ENCODE measurements at places on chromosomes 7 and 10.

- no peak for DNase-seq
Measured at GRCh38 chr7:124773339-124773738, 7.7 kb upstream of the GPR37 start.

DNA sequence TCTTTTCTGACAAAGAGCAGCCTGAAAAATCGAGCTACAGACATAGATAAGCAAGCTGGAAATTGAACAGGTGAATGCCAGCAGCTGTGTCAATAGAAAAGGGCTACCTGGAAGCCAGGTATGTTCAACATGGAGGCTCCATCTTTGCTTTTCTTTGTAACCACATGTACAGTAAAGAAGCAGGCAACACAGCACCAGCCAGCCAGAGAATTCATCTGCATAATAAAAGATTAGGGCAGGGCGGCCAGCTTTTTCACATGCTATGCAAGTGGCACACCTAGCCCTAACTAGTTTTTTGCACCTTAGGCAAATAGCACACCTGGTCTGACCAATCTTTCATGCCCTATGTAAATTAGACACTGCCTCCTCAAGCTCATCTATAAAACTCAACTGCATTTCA is 25.7 kb downstream of the COG5 start:
- no peak for DNase-seq

- DNase-seq = no peak
Measured at GRCh38 chr10:49564461-49565009, 25.6 kb upstream of the ERCC6 start.

- no peak for DNase-seq
Measured at GRCh38 chr7:73671322-73671661, 3.7 kb downstream of the VPS37D start.

GRCh38 chr10:70562036-70562755 is 40.3 kb downstream of the PRF1 start:
- DNase-seq = no peak

DNA sequence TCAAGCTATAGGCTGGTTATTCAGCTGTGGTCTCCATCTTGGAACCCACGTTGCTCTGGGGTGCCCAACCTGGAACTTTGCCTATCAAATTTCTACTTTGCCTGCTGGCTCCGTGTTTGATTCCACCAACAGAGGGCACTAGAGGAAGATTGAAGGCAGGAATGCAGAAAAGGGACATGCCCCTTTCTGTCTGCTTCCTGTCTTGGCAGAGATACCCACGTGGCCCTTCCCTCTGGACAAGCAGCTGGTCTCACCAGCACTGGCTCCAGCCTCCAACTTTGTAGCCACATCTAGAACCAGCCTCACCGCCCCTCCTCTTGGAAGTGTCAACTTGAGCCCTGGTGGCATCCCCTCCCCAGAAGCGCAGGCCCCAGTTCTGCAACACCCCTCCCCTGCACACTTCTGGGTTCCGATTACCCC is 52.1 kb upstream of the ZNF438 start:
- no peak for DNase-seq

DNA sequence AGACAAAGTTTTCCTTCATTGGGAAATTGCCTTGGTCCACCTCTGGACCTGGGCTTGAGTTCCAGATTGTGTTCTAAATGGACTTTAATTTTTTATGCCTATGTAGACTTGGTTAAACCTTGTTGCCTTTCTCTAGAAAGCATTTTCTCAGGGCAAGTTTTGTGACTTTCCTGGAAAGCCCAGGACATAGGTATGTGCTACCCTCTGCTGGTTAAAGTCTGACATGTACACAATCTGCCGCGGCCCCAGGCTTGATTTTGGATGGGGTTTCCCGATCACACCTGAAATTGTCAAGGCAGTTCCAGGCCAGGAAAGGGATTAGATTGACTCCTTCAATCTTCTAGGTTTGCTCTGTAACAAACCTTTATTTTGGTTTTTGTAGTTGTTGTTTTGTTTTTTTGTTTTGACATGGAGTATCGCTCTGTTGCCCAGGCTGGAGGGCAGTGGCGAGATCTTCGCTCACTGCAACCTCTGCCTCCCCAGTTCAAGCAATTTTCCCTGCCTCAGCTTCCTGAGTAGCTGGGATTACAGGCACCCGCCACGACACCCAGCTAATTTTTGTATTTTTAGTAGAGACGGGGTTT is 14.1 kb upstream of the AKR1B10 start:
- DNase-seq = no peak

DNA sequence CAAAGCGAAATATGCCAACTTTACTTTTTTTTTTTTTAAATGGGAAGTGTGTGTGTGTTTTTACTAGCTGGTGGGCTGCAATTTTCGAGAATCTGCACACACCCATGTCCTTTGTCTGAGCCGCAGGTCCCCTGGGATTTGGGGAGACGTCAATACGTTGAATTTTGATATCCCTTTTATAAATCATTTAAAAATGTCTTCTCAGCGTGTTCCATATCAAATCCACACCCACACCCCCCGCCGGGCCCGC is 404 bp upstream of the FMC1 start:
- no peak for DNase-seq

DNA sequence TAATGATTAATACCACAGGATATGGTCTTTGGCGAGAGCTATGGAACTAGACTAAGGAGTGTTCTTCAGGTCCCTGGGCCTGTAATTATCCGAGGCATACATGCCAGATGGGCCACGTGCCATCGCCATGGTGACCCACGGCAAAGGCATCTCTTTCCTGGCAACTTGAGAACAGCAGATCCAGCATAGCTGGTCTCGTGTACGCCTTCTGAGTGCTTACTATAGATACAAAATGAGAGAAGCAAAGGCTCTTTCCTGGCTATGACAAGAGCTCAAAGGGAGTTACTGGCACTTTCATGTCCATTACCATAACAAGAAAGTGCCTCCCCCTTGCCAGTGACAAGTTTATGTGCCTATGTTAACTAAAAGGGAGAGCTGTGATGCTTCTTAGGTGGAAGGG is 26.0 kb upstream of the GLI3 start:
- peak; percentile 52 for DNase-seq

DNA sequence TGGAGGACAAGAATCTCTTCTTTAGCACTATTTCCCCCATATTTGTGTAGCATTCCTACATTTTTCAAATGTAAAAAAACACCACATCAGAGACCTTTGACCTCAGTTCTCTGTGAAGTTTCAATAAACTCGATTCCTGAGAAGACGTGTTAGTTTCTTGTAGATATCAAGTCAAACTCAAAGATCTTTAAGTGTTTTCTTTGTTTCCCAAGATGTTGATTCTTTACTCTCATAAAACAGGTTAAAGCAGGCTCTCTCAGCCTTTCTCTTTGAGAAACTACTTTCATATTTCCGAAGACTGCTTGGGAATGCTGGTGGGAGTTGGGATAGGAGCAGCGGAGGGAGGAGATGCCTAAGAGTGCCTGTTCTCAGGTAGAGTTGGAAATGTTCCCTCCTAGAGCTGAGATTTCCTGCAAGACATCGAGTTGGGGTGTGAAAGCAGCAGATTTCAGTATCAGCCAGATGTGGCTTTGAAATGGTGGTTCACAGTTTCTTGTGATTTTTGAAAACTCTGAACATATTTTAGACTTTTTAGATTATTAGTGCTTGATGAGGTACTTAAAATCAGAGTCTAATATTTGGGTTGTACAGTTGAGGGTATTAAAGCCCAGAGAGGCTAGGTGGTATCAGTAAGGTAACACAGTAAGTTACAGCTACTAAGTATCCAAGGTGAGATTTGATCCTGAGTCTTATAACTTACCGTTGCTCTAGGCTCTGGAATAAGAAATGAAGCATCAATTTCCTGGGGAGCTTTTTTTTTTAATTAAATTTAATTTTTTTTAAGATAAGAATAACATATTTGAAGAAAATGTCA is 13.9 kb downstream of the ADK start:
- no peak for DNase-seq

Measured in fibroblast of skin of left biceps (primary cell).